GM12864 (cell line): ENCODE measurements at places on chromosomes 6 and 20.

DNA sequence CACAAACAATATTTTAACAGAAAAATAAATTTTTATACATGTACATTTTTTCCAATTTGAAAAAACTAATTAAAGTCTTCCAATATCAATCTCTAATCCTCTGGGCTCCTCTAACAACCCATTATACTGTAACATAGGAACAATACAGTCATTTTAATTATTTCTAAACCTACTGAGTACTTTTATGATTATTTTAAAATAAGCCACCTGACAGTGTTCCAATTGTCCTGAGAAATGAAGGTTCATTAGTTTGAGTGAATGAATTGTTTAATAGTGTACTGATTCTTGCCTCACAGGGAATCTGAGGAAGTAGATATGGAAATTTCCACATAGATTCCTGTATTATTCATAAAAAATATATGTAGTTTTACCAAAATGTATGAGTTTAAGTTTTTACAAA, 123.1 kb upstream of the EYS start:
- DNase-seq: no peak

- no peak for DNase-seq
Measured at GRCh38 chr6:89508755-89509563, 76.0 kb downstream of the ANKRD6 start.

GRCh38 chr20:37622728-37623127, 71.1 kb upstream of the CTNNBL1 start:
- no peak for DNase-seq

GRCh38 chr6:27902335-27903314, 9.6 kb downstream of the OR2B2 start:
- DNase-seq: no peak

DNA sequence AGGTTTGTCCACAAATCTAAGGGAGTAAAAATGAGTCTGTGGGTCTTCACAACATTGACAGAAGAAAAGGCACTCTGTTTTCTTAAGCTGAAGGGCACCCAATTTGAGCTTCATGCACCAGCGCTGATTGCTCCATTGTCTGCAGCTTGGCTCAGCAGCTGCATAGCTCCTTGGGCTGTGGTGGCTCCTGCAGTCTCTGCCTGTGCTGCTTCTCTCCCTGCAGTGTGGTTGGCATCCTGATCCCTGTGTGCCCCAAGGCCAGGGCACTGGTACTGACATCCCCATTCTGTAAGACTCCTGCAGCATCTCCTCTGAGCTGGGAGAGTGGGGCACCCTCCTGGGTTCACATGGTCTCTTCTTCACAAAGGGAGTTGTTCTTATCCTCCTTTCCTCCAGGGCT, 83.2 kb upstream of the B3GAT2 start:
- DNase-seq: no peak

DNA sequence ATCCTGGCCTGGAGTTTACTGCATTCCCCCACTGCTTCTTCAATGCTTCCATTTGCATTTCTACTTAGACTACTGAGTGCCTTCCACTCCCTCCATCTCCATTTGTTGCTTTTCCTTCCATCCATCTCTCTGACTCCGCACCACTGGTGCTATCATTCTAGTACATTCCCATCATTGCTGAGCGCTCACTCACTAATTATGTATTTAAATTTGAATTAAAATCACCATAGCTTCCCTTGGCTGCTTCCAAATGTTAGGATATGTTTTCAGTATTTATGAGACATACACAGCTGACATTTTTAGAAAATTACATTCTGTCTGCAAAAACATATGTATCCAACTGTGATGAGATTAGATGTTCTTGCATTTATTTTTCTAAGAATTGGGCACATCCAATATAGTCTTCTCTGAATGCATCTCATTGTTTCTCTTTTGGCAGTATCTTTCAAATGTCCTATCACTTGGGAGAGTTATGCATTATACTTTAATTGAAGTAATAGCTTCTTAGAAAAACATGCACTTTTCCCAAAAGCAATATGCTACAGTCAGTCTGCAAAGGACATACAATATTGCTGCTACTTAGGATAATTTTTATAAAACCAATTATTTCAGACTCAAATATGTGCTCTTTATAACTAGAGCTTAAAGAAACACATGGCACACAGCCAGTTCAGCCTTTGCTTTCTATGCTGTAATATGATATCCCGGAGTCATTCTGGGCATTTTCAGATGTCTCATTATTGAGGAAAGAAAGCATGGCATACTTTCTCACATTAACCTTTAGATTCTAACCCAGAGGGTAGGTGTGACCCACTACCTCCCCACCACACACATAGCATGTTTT, 12.1 kb upstream of the COL21A1 start:
- DNase-seq: no peak

- no peak for DNase-seq
Measured at GRCh38 chr6:69378326-69378725, 418.5 kb downstream of the LMBRD1 start.

- no peak for DNase-seq
Measured at GRCh38 chr6:82693094-82693493, 329.5 kb downstream of the TPBG start.

DNA sequence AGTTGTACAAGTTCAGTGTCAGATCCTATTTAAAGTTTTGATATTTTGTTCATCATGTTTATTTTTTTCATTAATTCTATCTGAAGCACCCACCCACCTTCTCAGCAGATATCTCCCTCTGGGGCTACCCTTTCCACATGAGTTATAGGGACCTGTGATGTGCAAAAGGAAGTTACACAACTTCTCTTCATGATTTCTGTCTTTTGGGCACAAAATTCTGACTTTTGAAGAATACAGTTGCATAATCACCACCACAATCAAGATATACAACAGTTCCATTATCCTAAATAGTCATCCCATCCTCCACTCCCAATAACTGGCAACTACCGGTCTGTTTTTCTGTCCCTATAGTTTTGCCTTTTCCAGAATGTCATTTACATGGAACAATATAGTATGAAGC, 13.8 kb upstream of the FUCA2 start:
- DNase-seq: no peak

DNA sequence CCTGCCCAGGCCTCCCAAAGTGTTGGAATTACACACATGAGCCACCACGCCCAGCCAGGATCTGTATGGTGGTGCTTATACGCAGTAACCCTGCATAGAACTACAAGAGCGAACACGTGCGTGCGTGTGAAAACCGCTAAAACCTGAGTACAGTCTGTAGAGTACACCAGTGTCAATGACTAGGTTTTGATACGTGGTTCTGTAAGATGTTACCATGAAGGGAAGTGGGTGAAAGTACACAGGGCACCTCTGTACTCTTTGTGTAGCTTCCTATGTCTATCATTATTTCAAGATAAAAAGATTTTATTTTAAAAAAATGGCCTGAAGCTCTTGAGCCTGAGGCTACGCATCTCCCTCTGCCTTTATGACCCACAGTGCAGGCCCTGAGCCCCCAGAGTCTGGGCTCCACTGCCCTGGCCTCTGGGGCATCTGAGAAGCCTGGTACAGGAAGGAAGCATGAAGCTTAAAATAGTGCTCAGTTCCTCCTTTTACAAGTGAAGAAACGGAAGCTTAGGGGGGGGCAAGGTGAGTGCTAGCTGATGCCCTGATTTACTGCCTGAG, 21.6 kb downstream of the LY86 start:
- peak; percentile 62 for DNase-seq

GRCh38 chr20:19973961-19974629, 43.1 kb upstream of the NAA20 start:
- DNase-seq: no peak

DNA sequence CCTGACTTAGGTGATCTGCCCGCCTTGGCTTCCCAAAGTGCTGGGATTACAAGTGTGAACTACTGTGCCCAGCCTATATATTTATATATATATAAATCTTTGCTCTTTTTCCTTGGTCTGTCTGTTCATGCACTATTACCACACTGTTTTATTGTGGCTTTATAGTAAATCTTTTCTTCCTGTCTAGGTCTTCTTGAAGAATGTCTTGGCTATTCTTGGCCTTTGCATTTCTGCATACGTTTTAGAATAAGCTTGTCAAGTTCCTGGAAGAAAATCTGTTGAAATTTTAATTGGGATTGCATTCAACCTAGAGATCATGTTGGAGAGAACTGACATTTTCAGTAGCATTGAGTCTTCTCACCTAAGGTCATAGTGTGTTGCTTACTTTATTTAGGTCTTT, 37.1 kb downstream of the MYO6 start:
- no peak for DNase-seq

GRCh38 chr6:166966268-166966667, 9.9 kb upstream of the RNASET2 start:
- DNase-seq: no peak
